Effector memory CD8-positive, alpha-beta T cell (primary cell): ENCODE measurements at places on chromosomes 1 and 21.

DNA sequence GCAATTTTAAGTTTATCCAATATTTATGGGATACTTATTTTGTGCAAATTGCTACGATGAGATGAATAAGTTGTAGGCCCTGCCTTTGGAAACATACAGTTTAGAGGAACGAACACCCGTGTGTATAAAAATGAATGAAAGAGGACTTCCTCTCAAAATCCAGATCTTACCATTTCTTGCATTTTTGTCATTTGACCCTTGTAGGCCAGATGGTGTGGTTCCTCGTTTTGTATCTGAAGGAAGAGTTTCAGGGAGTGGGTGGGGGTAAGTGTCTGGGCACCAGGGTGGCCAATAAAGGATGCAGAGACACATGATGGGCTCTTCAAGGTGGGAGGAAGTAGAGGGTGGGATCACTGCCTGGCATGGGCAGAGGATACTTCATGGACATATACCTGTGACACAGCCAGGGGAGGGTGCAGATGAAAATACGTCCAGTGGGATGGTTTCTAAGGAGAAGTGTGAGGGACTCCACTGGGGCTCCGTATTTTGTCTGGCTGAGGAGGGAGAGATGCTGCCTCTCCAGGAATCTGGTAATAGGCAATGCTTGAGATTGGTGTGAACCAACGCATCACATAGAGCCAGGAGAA is 14.4 kb downstream of the MAPKAPK2 start:
- no peak for DNase-seq
- H3K4me1 ChIP-seq = peaks cover 90% of the 10 kb centered on the region
- peak overlapping the region; percentile 83 for H3K27ac ChIP-seq

DNA sequence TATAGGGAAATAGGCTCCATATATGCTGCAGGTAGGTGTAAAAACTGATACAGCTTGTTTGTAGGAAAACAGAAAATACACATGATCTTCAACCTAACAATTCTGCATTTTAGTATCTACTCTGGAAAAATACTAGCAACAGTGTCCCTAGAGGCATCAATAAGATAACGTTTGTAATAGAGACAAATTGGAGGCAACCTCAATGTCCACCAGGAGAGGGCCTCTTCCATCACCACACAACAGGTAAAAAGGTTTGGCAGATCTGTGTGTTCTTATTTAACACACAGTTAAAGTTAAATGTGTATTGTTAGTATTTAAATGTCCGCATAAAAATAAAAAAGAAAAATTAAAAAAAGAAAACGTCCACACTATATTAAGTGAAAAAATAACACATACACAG is 5.4 kb downstream of the EIF2D start:
- DNase-seq = no peak
- H3K4me1 ChIP-seq = peaks cover 6% of the 10 kb centered on the region
- H3K27ac ChIP-seq = no peak overlapping the region
- H3K4me3 ChIP-seq = no peak overlapping the region
- H3K36me3 ChIP-seq = peaks cover 49% of the 10 kb centered on the region

- DNase-seq = no peak
- H3K4me3 ChIP-seq = no peak overlapping the region
- H3K27me3 ChIP-seq = peaks cover 14% of the 10 kb centered on the region
- H3K4me1 ChIP-seq = peaks cover 2% of the 10 kb centered on the region
- no peaks in the 10 kb centered on the region for H3K36me3 ChIP-seq
- no peak overlapping the region for H3K27ac ChIP-seq
Observed at GRCh38 chr1:13888351-13888986, 188.5 kb downstream of the PRDM2 start.

- H3K27ac ChIP-seq = peak overlapping the region; percentile 78
- peak overlapping the region; percentile 71 for H3K4me3 ChIP-seq
- peaks cover 33% of the 10 kb centered on the region for H3K36me3 ChIP-seq
- peaks cover 21% of the 10 kb centered on the region for H3K4me1 ChIP-seq
Observed at GRCh38 chr1:1616045-1616790, 918 bp downstream of the MIB2 start.

DNA sequence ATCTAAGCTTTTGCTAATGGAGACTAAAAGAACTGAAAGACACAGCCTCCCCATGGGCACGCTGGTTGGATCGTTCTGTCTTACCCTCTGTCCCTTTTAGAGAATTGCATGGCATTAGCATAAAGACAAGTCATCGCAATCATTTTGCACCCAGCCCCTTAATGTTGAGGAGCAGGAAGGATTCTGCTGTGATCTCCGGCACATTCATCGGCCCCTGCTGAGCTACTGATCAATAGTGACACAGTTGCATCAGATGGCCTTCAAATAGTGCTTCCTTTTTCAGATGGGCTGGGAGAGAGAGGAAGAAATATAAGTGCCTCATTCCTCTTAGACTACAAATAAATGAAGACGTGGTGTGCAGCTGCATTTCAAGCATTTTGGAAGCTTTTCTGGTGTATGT is 75.4 kb downstream of the NOS1AP start:
- H3K27ac ChIP-seq = no peak overlapping the region
- H3K4me1 ChIP-seq = no peaks in the 10 kb centered on the region
- peaks cover 27% of the 10 kb centered on the region for H3K27me3 ChIP-seq
- H3K36me3 ChIP-seq = no peaks in the 10 kb centered on the region
- H3K4me3 ChIP-seq = no peak overlapping the region

DNA sequence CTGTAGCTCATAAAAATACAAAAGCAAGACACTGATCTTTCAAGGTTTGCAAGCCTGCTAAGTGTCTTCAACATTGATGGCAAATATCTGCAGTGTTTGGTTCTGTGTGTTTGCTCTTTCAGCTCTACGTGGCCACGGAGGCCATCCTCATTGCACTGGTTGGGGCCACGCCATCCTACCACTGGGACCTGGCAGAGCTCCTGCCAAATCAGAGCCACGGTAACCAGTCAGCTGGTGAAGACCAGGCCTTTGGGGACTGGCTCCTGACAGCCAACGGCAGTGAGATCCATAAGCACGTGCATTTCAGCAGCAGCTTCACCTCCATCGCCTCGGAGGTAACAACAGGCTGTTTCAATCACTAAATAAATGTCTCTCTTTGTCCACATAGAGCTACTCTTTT is 15.6 kb downstream of the SLC22A15 start:
- no peaks in the 10 kb centered on the region for H3K4me1 ChIP-seq
- no peak overlapping the region for H3K4me3 ChIP-seq
- H3K36me3 ChIP-seq = peaks cover 3% of the 10 kb centered on the region
- no peak for DNase-seq

GRCh38 chr1:44016041-44016889 is 15.0 kb downstream of the SLC6A9 start:
- peaks cover 11% of the 10 kb centered on the region for H3K27me3 ChIP-seq
- no peak overlapping the region for H3K27ac ChIP-seq
- DNase-seq = no peak

DNA sequence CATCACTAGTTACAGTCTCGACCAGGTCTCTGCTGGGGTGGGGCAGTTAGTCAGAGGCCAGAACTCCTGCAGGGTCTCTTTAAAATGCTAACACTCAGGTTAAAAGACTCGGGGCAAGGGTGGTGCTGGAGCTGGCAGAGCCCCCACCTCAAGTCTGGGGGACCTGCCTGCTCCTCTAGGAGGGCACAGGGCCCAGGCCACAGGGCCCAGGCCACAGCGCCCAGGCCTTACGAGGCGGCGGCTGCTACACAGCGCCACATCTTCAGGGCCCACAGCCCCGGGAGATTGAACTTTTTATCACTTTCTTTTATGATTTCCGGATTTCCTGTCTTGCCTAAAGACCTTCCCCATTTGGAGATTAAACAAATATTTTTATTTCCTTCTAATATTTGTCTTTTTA is 10.4 kb downstream of the MPZ start:
- no peak overlapping the region for H3K4me3 ChIP-seq
- no peak for DNase-seq
- no peak overlapping the region for H3K27ac ChIP-seq
- H3K36me3 ChIP-seq = peaks cover 10% of the 10 kb centered on the region
- H3K4me1 ChIP-seq = peaks cover 12% of the 10 kb centered on the region
- H3K27me3 ChIP-seq = no peaks in the 10 kb centered on the region

DNA sequence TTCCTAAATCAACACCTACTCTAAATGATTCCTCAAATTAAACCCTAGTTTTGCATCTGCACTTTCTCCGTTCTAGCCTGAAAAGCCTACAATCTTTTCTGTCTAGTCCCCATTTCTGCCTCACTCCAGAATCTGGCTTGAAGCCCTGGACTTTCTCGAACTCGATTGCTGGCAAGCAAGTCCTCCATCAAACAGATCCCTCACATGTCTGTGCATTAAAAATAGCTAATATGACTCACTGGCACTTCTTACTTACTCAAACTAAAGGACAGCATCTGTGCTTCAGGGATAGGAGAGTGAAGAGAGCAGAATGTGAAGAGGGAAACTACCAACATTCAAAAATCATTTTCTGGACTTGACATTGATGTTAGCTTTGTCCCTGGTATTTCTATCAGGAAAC is 51.8 kb upstream of the CXADR start:
- no peaks in the 10 kb centered on the region for H3K36me3 ChIP-seq
- H3K27me3 ChIP-seq = peaks cover 4% of the 10 kb centered on the region
- DNase-seq = no peak
- no peaks in the 10 kb centered on the region for H3K4me1 ChIP-seq
- no peak overlapping the region for H3K4me3 ChIP-seq

- DNase-seq = no peak
- peaks cover 60% of the 10 kb centered on the region for H3K27me3 ChIP-seq
Observed at GRCh38 chr1:93554883-93555872, 107.3 kb downstream of the FNBP1L start.

DNA sequence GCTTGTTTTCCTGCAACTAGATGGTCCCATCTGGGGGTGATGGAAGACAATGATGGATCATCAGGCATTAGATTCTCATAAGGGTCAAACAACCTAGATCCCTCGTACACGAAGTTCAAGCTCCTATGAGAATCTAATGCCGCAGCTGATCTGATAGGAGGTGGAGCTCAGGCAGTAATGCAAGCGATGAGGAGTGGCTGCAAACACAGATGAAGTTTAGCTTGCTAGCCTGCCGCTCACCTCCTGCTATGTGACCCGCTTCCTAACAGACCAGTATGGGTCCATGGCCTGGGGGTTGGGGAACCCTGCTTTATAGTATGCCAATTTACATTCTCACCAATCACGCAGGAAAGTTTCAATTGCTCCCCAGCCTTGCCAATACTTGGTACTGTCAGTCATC is 37.5 kb downstream of the TLR5 start:
- H3K27ac ChIP-seq = no peak overlapping the region
- H3K36me3 ChIP-seq = no peaks in the 10 kb centered on the region
- H3K27me3 ChIP-seq = peaks cover 28% of the 10 kb centered on the region
- H3K4me3 ChIP-seq = no peak overlapping the region

- no peak overlapping the region for H3K4me3 ChIP-seq
- peaks cover 4% of the 10 kb centered on the region for H3K4me1 ChIP-seq
Observed at GRCh38 chr1:228372183-228373003, 34.2 kb downstream of the TRIM11 start.

DNA sequence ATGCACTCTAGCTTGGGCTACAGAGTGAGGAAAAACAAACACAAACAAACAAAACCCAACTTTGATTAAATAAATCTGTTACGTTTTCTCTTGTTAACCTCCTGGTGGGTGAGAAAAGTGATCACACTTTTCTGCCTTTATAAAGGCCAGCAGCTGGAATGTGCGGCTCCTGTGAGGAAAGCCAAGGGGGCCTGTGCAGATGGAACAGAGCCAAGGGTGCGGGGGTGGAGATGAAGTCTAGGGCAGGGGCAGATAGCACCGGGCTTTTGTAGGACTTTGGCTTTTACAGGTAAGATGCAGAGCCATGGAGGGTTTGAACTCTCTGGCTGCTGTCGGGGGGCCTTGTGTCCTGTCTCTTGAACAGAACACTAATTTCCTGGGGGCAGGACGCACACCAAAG is 40.7 kb upstream of the GPR37L1 start:
- H3K4me3 ChIP-seq = no peak overlapping the region
- DNase-seq = no peak
- no peaks in the 10 kb centered on the region for H3K36me3 ChIP-seq
- no peaks in the 10 kb centered on the region for H3K4me1 ChIP-seq
- H3K27ac ChIP-seq = no peak overlapping the region
- H3K27me3 ChIP-seq = peaks cover 28% of the 10 kb centered on the region

DNA sequence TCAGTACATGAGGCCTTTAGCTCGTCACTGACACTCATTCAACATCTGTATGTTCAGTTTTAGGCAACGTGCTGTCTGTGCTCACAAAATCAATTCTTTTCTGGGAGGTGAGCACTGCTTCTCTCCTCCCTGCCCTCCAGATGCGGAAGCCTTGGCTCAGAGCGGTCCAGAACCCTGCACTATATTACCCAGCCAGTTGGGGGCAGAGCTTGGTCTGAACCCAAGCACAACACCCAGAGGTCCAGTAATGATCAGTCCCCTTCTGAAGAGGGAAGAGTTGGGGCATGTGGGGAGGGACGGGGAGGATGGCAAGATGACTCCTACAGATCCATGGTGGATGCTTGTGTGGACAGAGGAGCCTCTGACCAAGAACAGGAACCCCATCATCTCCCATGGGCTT is 5.6 kb upstream of the DSCAM start:
- DNase-seq = no peak
- H3K27me3 ChIP-seq = no peaks in the 10 kb centered on the region
- H3K4me1 ChIP-seq = no peaks in the 10 kb centered on the region

- H3K36me3 ChIP-seq = no peaks in the 10 kb centered on the region
- DNase-seq = no peak
- H3K4me1 ChIP-seq = no peaks in the 10 kb centered on the region
- no peak overlapping the region for H3K4me3 ChIP-seq
- H3K27ac ChIP-seq = no peak overlapping the region
Observed at GRCh38 chr1:180544050-180544449, 14.7 kb upstream of the OVAAL start.

- DNase-seq = no peak
- H3K4me3 ChIP-seq = no peak overlapping the region
- peaks cover 35% of the 10 kb centered on the region for H3K27me3 ChIP-seq
- H3K27ac ChIP-seq = no peak overlapping the region
Observed at GRCh38 chr1:27027575-27028250, 15.1 kb upstream of the TENT5B start.
